ENCODE measurements at places on chromosomes 1 and 21.

DNA sequence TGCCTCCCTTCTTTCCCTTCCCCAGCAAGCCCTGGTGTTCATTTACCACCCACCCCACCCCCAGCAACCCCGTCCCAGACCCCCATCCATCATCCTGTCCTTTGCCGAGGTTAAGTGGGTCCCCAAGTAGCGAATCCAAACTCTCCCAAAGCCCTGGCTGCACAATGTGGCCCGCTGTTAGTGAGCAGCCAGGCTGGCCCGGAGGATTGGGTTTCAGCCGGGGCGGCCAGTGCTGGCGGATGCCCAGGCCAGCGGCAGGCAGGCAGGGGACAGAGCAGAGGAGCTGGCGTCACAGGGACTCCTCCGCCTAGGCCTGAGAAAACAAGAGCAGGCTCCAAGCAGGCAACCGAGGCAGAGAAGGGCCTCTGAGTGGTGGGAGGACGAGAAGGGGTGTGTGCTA is 61.4 kb downstream of the EPHB2 start:
- no peak for DNase-seq

- peak; percentile 24 for DNase-seq
Measured at GRCh38 chr1:24540906-24541710, 14.8 kb upstream of the NCMAP start.

GRCh38 chr1:80535466-80535865 is 1265.3 kb upstream of the ADGRL2 start:
- DNase-seq, result no peak

- DNase-seq, result no peak
Measured at GRCh38 chr1:73775896-73776295, 422.1 kb downstream of the LRRIQ3 start.

DNA sequence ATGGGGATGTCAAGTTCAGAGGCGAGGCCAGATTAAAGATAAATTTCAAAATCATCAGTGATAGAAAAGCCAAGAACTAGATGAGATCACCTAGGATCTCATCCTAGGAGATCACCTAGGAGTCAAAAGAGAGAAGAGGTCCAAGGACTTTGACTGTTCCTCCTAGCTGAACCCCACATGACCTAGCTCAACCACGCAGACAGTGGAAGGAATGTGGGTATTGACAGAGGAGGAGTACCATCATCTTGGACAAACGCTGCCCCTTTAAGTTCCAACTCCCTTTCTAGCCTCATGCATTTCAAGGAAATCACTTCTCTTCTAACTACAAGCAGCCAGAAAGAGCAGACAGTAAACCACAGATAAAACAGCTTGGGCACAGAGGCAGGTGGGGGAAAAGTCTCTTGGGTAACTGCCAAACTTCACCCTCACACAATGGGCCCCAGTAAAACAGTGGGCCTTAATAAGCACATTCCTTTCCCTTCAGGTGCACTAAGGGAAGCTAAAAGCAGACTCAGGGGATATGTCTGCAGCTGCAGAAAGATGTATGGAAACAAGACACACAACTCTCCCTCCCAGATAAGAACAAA is 12.5 kb upstream of the FAM76A start:
- DNase-seq, result no peak

- DNase-seq, result no peak
Measured at GRCh38 chr1:174074757-174075156, 52.6 kb upstream of the RC3H1 start.

GRCh38 chr1:156089704-156090103 is 7.4 kb upstream of the MEX3A start:
- no peak for DNase-seq

DNA sequence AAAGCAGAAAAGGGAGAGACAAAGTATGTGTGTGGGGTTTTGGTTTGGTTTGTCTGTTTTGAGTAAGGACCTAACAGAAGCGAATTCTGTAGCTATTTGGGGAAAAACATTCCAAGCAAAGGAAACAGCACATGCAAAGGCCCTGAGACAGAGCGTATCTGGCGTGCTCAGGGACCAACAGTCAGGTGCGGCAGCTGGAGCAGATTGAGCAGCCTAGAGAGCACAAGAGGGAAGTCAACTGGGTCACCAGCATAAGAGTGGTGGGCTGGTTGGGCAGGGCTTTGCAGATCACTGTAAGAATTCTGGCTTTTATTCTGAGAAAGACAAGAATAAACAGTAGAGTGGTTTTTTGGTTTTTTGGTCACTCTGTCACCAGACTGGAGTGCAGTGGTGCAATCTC is 11.8 kb downstream of the TGFBR3 start:
- DNase-seq, result no peak

GRCh38 chr21:34280389-34280795 is 83.4 kb upstream of the KCNE2 start:
- DNase-seq, result no peak

DNA sequence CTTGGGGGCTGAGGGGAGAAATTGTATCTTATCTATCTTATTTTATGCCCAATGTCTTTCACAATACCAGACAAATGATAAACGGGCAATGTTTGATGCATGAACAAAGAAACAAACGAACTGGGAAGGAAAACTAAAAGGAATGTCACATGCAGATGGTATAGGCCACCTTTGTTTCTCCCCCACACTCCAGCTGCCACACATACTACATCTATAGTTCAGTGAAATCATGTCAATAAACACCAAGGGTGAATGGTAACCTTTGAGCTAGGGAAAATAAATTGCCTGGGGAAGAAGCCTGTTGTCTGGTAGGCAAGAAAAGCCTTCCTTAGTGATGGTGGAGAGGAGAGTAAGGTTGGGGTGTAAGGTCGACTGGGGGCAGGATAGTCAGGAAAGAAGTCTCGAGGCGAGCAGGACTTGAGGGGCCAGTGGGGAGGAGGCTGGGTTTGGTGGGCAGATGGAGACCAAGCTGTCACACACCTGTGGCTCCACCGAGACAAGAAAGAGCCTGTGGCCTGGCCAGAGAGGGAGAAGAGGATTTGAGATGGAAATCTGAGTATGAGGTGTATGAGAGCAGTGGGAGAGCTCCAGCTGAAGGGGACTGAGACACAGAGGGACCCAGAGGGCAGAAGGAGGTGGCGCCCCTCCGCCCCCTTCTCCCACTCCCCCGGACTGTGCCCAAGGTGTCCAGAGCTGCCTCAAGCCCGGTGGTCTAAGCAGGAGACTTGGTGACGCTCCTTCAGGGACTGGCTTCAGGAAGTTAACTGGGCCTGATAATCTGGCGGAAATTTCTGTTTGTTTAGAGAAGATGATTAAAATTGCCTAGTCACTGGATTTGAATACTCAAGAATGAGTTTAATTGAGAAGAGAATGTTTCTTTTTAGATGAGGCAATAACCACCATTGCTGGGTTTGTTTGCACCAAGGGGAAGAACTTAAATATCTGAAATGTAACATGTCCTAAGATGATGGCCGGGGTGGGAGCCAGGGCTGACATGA is 37.3 kb downstream of the ATF3 start:
- no peak for DNase-seq

GRCh38 chr1:6111571-6111970 is 65.9 kb downstream of the KCNAB2 start:
- no peak for DNase-seq

DNA sequence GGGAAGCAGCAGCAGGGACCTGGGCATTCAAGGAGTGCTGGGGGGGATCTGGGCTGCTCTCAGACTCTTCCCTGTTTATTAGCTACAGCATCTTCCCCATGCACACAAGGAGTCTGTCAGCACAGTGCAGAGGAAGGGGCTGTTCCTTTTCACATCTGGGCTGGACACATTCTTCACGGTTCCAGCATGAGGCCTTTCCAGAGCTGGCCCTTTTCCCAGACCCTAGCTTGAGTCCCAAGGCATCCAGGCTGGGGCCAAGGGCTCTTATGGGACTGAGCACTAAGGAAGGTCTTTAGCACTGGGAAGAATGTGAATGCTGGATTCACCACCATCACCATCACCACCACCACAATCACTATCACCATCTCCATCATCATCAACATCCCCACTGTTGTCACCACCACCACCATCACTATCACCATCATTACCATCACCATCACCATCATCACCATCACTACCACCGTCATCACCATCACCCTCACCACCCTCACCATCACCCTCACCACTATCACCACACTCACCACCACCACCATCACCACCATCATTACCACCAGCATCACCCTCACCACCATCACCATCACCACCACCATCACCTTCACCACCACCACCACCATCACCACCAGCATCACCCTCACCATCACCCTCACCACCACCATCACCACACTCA is 28.4 kb downstream of the PARK7 start:
- DNase-seq, result no peak

GRCh38 chr21:36377391-36377842 is 7.8 kb upstream of the CHAF1B start:
- no peak for DNase-seq

DNA sequence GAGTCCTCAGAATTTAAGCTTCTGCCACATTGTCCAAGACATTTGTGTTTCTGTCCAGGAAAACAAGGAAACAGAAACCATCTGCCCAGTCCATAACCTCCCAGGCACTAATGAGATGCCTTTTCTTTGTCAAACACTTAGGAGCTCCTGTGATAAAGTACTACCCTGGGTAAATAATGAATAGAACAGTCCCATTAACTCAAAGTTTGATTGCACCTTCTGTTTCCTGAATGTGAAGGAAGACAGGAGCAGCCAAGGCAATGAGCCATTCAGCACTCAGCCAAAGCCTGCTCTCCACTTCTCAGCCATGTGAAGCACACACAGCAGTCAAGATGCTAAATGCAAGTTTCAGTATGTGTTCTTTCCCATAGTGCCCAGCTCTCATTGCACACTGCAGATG is 199.8 kb downstream of the SEC16B start:
- DNase-seq, result no peak

DNA sequence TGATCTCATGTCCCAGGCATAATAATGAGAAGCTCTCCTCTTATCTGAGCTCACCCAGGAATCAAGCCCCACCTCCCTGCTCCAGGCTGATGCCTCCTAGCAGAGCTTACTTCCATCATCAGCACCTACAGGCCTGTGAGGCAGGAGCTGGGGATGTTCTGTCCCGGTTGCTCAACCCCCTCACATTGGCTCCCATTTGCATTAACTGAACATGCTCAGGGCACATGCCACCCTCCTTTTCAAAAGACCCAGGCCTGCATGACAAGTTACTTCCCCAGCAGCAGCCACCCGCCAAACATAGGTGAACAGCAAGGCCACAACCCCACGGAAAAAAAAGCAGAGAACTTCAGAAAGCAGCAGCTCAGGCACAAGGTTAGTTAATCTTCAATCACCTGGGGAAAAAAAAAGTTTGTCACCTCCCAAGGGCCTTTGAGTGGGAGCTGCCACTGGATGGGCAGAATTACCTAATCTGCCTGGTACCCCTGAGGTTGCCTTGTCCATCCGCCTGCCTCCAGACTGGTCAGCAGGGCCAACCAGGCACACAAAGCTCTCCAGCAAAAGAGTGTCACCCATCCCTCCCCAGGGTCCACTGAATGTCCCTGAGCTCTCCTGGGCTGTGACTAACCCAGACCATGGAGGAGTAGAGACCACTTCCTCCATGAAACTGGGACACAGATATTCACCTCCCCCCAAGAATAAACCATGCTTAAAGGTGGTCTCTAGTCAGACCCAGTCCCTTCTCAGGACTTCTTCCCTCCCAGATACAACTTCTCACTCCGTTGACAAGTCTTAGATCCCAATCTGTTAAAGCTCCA is 4.4 kb downstream of the KCNN3 start:
- no peak for DNase-seq

- DNase-seq, result no peak
Measured at GRCh38 chr1:63703701-63704107, 70.1 kb upstream of the ROR1 start.

DNA sequence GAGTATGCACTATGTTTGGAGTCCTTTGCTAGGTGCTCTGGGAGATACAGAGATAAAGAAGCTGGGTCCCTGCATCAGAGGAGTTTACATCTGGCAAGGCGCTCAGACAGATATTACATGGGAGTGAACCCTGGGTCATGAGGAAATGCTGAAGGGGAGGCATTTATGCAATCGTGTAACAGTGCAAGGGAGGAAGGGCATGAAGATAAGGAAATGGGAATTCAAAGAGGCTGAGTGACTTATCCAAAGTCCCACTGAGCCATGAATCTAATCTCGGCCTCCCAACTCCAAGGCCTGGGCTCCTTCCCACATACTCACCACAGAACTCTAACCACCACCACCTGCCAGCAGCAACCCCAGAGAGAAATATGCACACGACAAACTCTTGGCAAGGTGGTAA is 51.6 kb downstream of the FAM163A start:
- no peak for DNase-seq

DNA sequence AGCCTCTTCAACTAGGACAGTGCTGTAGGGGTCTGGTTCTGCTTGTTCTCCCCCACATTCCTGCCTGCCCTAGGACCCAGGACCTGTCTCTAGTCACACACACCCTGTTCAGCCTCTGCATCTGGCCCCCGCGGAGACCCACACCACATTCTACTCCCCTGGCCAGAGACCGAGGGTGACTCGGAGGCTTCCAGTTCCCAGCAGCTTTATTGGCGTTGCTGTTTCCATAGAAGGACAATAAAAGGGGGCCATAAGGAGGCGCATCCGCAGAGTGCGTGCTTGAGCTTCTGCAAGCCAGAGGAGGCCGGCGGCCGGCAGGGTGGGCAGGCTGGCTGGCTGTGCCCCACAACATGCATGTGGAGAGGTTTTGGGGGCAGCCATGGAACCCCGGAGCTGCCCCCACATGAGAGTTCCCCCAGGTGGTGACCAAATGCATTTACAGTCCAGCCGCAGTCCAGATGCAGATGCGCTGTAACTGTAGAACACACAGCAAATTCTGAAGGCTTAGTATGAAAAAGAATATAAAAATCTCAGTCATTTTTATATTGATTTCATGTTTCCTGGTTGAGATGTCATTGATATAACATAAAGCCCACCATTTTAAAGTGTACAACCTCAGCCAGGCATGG is 52.4 kb downstream of the PDE9A start:
- no peak for DNase-seq

- DNase-seq, result no peak
Measured at GRCh38 chr1:35452106-35452774, 105.0 kb downstream of the KIAA0319L start.

GRCh38 chr1:215262106-215262505 is 179.6 kb downstream of the KCNK2 start:
- no peak for DNase-seq

DNA sequence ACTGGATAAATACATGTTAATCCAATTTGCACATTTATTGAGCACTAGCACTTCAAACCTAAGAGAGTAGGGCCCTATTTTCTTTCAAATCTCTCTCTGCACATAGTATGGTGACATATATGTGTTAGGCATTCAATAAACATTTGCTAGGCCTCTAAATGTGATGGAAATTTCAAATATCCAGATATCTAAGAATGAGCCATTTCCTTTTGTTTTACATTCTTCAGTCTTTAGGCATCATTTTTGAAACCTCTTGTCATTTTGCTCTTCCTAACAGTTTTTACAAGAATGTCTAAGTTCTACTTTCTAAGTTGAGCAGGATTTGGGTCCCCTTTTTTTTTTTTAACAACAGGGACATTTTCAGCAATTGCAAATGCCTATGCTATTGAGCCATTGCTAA is 395.7 kb upstream of the ST6GALNAC5 start:
- no peak for DNase-seq

GRCh38 chr1:220153147-220153546 is 59.2 kb downstream of the IARS2 start:
- no peak for DNase-seq

All from activated CD4-positive, alpha-beta T cell treated with anti-CD3 and anti-CD28 coated beads for 4 hours (primary cell).